Activated naive CD4-positive, alpha-beta T cell treated with Interleukin-2 at 50 U/mL for 16 hours (primary cell): ENCODE measurements at places on chromosomes 4 and X.

DNA sequence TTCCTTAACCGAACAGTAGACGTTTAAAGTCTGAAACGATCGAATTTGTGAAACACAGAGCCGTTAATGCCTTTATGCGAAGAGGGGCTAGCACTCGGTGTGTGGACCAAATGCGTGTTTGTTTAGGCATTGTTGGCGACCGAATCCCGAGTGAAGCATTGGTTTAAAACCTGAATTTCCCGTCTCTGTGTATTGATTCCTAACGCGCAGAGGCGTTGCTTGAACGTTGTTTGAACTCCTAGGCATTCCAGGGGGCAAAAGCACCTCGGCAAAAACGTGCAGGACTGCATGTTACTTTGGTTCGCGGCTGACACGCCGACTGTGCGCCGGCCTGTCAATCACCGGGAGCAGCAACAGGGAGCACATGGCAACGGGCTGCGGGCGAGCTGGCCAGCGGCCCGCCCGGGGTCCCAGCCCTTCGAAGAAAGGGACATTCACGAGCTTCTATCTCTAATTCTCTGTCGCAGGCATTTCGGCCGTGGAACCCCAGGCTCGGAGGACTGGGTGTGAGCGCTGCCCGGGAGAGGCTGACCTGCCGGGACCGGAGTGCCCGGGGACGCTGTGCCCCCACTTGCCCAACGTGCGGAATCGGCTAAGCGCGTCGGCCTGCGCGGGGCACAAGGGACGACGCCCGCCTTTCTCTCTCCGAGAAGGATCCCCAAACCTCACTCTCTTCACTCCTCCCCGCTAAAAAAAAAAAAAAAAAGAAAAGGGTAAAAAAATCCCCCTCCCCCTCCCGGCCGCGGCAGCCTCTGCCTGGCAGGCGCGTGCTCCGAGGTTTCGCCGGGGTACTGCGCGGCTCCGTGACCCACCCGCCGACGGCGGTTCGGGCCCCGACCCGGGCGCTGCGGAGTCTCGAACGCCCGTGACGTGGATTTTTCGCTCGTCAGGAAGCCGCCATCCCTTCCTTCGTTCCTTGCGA is 810 bp downstream of the SPRY1 start:
- peak; percentile 39 for DNase-seq

GRCh38 chrX:2498781-2499302 is 1.9 kb downstream of the DHRSX start:
- no peak for DNase-seq

GRCh38 chr4:184347251-184348239 is 126.8 kb downstream of the IRF2 start:
- no peak for DNase-seq

DNA sequence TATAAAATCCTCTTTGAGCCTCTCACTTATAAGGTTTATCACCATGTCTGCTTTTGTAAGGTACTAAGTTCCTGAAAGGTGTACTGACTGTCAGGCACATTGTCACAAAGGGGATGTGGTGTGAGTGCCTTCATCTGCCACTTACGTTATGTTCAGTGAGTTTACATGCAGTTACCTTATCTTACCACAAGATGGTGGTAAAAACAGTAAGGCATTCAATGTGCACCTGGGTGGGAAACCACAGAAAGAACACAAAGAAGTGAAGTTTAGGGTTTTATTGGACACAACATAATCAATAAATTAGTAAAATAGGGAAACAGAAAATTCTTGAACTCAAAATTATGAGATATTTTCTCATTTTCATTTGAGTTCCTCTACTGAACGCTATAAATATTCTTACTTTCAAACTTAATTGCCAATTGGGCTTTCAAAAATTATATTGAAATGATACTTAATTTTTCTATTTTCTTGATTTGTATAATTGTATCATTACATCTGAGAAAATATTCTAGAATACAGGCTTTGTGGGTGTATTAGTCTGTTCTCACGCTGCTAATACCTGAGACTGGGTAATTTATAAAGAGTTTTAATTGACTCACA is 650.8 kb downstream of the PCDH7 start:
- DNase-seq = no peak

GRCh38 chr4:56106180-56107147 is 157.7 kb downstream of the CEP135 start:
- no peak for DNase-seq

- DNase-seq = no peak
Measured at GRCh38 chr4:2260344-2261109, 1.4 kb downstream of the MXD4 start.

- DNase-seq = no peak
Measured at GRCh38 chr4:80990851-80991250, 39.7 kb upstream of the BMP3 start.

DNA sequence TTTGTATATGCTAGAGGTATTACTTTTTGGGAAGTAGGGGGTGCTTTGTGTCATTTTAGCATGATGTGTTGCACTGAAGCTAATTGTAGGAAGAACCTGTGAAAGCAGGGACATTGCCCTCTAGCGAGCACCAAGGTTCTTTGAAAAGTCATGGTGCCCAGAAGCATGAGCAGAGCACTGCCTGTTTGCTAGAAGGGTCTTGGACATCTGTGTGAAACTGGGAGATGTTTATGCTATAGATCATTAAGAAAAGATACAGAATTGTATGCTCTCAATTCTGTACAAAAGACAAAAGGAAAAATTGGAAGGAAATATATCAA is 14.7 kb downstream of the GRPR start:
- no peak for DNase-seq

DNA sequence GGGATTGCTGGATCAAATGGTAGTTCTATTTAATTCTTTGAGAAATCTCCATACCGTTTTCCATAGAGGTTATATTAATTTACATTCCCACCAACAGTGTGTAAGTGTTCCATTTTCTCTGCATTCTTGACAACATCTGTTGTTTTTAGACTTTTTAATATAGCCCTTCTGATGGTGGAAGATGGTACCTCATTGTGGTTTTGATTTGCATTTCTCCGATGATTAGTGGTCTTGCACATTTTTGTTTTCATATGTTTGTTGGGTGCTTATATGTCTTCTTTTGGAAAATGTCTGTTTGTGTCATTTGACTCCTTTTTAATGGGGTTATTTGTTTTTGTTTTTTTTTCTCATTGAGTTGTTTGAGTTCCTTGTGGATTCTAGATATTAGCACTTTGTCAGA is 75.3 kb upstream of the PUDP start:
- DNase-seq = no peak

DNA sequence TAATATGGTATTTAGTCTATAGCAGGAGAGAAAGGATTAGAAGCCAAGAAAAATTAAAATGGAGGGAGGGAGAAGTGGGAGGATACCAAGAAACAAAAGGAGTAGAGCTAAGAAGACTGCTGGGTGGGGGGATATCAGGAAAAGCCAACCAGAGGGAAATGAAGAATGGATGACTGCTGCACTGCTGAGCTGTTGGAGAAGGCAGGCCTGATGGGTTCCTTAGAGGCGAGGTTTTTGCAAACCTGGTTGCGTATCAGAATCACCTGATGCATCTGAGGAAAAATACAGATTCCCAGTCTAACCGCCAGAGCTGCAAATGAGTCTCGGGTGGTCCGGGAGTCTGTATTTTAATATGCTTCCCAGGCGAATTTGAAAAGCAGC is 1.5 kb downstream of the PGRMC1 start:
- DNase-seq = no peak

GRCh38 chr4:119106036-119107000 is 29.3 kb upstream of the MYOZ2 start:
- DNase-seq = no peak

DNA sequence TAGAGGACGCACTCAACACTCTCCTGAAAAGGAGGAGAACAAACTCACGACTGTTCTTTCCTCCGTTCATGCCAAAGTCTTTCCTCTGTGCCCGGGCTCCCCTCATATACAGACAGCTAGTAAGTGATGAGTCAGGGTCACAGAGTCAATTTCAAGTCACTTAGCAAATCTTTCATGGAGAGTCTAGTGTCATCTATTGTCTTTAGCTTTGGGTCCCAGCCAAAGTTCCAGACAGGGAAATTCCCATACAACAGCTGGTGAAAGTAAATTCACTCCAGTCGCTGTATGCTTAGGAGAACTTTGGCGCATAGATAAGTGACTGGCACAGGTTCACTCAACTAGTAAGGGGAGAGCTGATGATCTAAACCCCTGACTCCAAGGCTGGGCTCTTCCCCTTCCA is 226.5 kb downstream of the MID1 start:
- DNase-seq = no peak

- DNase-seq = no peak
Measured at GRCh38 chr4:146098397-146098796, 77.1 kb upstream of the LSM6 start.
